ENCODE measurements at places on chromosomes 13 and 19.
A peak's percentile ranks its signal among the peaks of the same experiment; 100 is the strongest.

DNA sequence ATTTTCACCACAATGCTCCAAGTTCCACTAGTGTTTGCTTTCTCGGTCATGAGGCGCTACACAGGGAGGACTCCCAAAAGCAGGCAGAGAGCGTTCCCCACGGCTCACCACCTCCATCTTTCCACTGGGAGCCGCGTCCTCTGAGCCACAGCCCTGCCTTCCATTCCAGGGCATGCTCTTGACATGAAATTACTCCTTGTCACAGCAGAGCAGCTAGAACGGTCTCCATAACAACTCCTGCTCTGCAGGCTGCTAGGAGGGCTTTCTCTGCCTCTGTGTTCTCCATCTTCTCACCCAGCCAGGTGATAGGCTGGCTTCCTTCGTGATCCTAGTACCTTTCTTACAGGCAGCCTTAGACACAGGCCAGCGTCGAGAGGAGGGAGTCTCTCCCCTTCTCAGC lies 171.8 kb upstream of the UBL3 start:
- DNase-seq: no peak

- DNase-seq: no peak
These were observed 1.3 kb downstream of the PTBP1 start for GRCh38 chr19:798415-799075.

- no peak for DNase-seq
These were observed 242.2 kb upstream of the SGCG start for GRCh38 chr13:22938576-22938975.

DNA sequence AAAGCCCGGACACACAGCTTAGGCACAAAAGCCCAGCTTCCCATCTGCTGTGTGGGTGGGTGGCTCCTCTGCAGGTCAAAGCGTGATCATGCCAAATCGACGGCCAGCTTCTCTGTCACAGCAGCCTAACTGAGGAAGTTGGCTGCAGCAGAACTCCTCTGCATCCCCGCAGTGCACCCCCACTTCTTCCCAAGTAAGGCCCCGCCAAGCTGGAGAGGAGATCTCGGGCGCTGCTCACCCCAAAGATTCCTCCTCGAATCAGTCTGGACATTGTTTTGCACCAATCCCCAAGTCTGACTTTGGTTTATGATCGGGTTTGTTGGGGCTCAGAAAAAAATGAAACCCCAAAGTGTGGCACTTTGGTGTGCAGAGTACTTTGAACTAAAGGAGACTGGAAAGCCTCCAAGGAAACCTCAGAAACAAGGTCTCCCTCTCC lies 19.7 kb upstream of the CPB2 start:
- no peak for DNase-seq

GRCh38 chr19:38893341-38893771 lies 6.1 kb downstream of the SIRT2 start:
- DNase-seq: no peak

DNA sequence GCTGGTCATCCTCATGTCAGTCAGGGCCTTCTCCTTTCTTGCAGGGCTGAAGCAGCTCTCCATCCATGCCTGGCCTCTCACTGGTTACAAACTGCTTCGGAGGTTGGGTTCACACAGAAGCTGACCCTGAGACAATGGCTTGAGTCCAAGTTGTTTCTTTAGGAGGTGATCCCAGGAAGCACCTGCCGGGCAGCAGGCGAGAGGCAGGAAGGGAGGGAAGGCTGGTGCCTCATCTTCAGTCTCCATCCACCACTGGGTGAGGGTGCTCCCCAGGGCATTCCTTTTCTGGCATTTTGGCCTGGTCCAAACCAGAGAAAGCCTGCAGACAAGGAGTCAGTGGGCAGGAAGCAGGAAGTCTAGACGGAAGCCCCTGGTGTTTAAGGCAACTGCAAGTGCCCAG lies 17.6 kb upstream of the SPATA13 start:
- no peak for DNase-seq

DNA sequence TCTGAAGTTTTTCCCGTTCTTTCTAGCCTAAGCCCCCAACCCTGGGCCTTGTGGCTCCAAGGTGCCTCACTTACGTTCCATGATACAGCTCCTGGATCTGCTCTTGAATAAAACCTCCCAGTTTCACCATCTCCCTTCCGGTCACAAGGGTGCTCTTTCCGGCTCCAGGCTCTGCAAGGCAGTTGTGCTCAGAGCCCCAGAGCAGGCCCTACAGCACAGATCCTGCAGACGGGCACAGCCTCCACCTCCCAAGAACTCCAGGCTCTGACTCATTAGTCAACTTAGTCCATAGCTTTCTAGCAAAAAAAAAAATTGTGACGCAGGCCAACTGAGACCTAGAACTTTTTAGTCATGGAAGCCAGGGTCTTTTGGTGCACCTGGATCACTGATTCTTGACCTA lies 33.9 kb upstream of the SLC7A10 start:
- no peak for DNase-seq

- DNase-seq: no peak
These were observed 135.8 kb downstream of the RFC3 start for GRCh38 chr13:33953781-33954180.

DNA sequence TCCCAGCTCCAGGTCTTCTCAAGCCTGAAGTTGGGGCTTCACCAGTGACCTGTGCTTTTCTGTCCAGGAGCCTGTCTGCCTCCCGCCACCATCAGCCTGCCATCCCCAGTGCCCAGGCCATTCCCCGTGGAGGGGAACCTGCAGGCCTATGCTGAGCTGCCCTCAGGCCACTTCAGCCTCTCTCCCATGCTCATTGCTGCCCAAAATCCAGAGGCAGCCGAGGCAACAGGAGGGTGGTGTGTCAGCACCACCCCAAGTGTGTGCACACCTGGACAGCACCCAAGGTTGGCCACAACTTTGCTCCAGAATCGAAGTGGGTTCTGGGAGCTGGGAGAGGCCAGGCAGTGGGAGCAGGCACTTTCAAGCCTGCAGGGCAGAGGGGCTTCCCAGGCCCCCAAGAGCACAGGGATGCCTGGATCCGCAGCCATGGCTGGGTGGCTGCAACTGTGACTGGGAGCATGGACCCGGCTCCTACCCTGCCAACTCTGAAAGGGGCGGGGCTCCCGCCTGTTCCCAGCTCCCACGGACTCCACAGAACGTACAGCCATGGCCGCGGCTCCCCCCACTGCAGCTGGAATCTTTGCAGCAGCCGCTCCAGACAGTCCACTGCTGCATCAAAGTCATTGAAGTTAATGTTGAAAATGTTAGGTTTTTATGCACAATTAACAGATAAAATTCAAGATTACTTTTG lies 1747.0 kb downstream of the OLFM4 start:
- DNase-seq: no peak

- DNase-seq: peak; percentile 76
These were observed 98.7 kb upstream of the RNF113B start for GRCh38 chr13:98275681-98276171.

- DNase-seq: no peak
These were observed 649 bp downstream of the UQCRFS1 start for GRCh38 chr19:29212356-29212647.

DNA sequence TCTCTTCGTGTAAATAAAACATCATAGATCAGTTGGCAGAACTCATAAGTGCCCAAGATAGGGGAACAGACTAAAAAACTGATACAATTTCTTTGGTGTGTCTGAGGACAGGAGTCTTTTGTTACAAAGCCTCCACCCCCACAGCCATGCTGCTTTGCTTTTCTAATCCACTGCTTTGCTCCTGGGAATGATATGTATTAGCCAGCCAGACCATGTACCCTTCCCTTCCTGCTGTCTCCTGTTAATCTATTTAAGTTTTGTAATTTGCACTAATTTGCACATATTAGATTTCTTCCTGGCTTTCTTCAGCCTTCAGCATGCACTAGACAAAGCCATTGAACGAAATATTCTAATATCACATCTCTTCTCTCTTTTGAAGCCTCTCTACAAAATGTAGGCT lies 130.5 kb downstream of the MAB21L1 start:
- no peak for DNase-seq

DNA sequence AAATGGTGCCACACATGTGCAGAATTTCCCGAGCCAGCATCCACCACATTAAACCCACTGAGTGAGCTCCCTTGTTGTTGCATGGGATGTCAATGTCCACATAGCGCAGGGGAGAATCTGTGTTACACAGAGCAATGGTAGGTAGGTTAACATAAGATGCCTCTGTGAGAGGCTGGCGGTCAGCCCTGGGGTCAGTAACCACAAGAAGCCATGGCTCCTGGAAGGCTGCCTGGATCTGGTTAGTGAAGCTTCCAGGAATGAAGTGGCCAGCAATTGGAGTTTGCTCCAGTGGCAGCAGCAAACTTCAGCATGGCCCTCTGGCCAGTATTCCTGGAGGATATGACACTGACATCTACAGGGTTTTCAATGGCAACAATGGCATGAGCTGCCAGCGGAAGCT lies 37.0 kb upstream of the PCDH9 start:
- DNase-seq: no peak

GRCh38 chr19:8512115-8512967 lies 1.6 kb downstream of the ZNF414 start:
- no peak for DNase-seq

DNA sequence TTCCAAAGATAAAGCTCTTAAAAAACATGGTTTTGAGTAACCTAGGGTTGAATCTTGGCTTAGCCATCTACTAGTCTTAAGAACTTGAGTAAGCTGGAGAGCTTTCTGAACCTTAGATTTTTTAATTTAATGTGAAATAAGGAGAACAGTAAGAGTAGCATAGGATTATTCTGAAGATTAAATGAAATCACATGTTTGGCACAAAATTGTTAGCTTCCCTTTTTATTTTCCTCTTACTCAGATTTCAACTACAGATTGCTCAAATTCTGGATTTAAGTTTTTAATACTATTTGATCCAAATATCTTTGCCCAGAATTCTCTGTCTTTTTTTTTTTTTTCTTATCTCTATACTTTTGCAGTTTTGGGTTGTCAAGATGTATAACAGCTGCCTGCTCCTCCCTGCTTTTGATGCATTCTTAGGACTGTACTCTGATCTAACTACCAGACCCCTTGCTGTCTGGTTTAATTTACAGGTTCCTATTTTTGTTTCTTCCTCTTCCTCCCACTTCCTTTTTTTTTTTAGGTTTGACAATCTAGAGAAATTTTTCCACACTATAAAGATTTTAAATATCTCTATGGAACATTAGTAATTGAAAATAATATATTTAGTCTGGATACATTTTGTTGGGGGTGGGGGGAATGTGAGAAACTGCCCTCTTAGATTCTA lies 12.3 kb downstream of the POMP start:
- DNase-seq: no peak

- no peak for DNase-seq
These were observed 10.8 kb downstream of the IGFL3 start for GRCh38 chr19:46113726-46114125.

- no peak for DNase-seq
These were observed 10.5 kb downstream of the KLF5 start for GRCh38 chr13:73069206-73069805.

DNA sequence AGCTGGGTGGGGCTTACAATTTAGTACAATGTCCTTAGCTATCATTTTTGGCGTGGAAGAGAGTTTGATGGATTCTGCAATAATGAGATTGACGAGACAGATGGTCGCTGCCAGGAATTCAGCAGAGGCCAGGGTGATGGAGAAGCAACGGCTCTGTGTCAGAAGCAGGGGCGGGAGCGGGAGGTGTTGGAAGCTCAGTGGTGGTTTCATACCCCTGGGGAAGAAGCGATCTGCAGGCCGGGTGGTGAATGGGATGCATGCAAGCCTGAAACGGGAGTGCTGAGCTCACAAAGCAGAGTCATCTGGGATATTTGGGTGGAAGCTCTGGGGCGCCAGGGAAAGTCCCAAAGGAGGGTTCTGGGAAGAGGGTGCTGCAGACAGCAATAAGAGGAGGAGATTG lies 370.8 kb downstream of the ZNF536 start:
- DNase-seq: peak; percentile 61

GRCh38 chr19:14978161-14978776 lies 1.4 kb downstream of the SLC1A6 start:
- DNase-seq: no peak

- DNase-seq: no peak
These were observed 86.2 kb downstream of the CAB39L start for GRCh38 chr13:49357694-49358093.

- peak; percentile 90 for DNase-seq
These were observed 845.3 kb downstream of the DIAPH3 start for GRCh38 chr13:59318320-59318930.

- DNase-seq: peak; percentile 28
These were observed 43.1 kb downstream of the ZNF611 start for GRCh38 chr19:52691737-52692136.

DNA sequence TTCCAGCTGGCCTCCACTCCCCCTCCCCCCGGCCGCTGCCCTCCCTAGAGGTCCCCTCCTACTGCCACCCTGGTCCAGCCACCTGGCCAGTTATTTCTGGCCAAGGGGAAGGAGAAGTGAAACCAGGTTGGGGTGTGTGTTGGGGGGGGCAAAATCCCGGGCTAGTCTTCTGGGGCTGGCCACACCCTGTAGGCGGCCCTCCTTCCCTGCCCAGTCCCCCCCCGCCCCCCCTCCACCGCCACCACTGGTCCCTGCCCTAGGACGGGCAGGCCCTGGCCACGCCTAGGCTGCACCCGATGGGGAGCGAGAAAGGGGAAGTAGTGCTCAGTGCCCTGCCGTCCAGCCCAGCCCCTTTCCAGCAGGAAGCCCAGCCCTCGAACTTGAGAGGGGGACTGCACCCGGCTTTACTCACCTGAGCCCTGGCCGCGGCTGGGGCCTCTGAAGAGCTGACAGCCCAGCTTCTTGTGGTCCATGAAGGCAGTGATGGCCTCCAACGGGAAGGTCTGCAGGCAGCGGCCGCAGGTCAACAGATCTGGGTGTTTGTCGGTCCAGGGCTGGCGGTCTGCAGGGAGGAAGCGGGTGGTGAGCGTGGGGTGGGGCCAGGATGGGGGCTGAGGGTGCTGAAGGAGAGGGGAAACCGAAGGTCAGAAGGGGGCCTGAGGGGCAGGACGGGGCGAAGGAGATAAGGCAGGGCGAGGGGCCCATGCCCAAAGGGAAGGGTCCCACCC lies 813 bp downstream of the ZNF296 start:
- peak; percentile 64 for DNase-seq

- DNase-seq: no peak
These were observed 51.0 kb downstream of the TGDS start for GRCh38 chr13:94544922-94545321.

DNA sequence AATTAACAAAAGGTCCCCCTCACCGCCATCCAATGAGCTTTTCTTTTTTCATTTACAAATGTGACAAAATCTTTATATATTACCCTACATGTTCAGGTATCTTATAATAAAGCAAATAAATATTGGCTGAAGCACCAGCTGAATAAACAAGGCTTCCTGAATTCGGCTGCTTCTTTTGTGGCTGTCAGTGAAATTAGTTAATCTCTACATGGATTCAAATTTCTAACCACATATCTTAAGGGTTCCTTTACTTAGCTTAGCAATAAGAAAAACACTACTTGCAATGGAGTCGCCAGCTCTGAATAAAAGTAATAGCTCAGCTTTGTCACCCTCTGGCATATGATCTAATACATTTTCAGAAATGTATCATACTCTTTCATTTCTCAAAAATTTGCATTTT lies 104.3 kb downstream of the CCNA1 start:
- DNase-seq: no peak

DNA sequence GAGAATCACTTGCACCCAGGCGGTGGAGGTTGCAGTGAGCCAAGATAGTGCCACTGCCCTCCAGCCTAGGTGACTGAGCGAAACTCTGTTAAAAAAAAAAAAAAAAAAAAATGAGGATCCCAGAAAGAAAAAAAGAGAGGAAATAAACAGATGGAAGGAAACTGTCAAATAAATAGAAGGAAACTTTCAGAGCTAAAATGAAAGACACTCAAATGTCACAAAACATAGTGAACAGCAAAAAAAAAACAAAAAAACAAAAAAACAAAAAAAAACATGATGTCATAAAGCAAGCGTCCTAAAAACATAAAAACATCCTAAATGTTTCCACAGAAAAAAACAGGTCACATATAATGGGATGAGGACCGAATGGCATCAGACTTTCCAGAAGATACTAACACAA lies 15.0 kb downstream of the MLLT1 start:
- no peak for DNase-seq

- DNase-seq: peak; percentile 54
These were observed at the start of gene HS6ST3 for GRCh38 chr13:96089749-96090239. Gene HS6ST3 (plus strand): TSS chr13:96090107.

Data from glutamatergic neuron (in vitro differentiated cells).